Erythroblast (primary cell): ENCODE measurements at places on chromosomes 7 and 10.

GRCh38 chr7:157234271-157234670 is 95.5 kb downstream of the UBE3C start:
- DNase-seq, result no peak

DNA sequence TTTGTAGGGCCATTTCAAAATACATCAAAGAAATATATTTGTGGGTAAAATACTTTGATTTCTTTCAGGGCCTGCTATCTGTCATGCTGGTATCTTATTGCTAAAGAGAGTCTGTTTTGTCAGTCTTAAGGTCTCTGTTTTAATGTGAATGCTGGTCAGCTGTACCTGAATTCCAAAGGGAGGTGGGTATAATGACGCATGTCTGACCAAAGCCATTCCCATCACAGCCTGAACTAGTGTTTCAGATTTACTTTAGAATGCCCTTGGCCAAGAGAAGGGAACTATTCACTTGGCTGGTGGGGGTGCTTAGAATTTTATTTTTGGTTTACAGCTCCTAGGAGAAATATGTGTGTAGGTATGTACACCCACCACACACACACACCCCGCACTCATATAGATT is 30.6 kb upstream of the MYL10 start:
- DNase-seq, result no peak

DNA sequence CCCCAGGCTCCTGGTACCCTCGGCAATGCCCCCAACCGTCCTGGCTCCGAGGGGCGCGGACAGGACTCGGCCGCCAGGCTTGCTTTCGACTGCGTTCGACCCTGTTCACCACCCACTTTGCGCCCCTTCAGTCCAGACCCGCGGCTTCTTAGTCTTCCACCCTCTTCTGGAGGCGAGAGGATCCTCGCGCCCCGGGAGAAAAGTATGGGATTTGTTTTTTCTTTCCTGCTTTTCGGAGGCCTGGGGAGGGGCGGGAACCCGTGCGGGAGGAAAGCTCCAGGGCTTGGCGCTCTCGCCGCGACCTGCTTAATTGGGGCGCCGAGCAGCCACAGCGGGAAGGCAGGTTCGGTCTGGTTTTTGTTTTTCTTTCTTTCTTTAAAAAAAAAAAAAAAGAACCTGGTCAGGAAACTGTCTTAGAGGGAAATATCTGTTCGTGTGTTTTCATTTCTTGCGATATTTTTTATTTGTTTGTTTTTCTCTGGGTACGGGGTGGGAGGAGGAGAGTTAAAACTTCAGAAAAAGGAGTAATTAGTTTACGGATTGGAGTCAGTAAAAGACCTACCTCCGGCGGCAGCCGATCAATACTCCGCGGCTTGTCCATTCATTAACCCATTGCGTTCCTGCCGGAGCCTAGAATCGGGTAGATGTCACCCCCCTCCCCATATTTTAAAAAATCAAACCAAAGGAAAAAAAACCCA is 1.6 kb downstream of the EMX2 start:
- DNase-seq, result no peak

- no peak for DNase-seq
Observed at GRCh38 chr10:75334720-75335119, 66.8 kb downstream of the ZNF503 start.

DNA sequence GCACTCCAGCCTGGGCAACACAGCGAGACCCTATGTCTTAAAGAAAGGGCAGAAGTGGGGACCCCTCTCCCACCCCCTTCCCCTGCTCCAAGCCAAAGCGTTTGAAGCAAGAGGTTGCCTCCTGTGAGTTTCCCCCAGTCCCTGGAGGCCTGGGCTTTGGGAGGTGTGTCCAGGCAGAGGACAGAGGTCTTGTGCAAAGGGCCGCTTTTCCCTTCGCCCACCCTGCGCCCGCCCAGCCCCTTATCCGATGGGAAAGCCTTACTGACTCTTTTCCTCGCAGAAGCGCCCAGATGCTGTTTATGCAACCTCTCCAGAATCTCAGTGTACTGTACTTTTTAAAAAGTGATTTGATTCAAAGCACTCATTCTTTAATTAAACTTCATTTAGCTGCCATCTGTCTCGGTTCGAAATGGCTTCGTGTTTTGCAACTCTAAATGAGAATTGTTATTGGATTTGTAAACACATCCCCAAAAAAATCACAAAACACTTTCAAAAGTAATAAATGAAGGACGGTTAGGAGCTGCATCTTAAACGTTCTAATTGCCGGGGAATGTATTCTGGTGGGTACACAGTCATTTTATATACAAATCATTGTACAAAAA is 50.5 kb upstream of the GTF2I start:
- no peak for DNase-seq

DNA sequence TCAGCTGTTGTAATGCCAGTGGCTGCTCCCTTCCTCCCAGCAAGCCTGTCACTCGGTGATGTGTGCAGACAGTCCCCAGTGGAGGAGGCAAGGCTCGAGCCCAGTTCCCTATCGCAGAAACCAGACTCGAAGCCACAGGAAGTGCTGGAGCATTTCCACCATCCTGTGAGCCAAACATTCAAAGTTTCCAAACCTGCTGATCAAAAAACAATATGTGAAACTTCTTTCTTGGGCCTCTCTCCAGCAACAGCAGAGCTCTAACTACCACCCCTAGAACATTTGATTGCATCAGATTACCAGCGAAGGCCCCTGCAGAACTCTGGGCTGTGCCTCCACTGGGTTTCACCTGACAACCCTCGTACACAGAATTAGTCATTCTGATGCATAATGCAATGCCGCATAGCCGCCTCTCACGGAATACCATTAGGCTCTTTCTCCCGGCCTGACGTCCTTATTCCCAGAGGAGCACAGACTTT is 94.0 kb downstream of the ELMO1 start:
- peak; percentile 42 for DNase-seq

DNA sequence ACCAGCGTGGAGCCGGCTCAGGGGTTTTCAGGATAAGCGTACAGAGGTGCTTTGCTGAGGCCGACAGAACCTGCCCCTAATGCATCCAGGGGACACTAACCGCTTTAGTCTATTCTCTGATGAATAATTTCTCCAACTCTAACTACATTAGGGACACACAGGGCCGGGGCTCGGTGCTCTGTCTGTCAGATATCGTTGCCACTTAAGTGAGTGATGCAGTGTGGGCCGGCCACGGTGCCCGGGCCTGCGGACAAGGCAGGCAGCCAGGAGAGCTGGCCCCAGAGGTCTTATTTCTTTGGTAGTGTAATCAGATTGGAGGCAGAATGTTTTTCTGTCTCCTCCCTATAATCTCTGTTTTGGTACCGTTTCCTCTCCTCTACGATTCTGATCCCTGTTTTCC is 62.7 kb downstream of the ADRA2A start:
- no peak for DNase-seq

DNA sequence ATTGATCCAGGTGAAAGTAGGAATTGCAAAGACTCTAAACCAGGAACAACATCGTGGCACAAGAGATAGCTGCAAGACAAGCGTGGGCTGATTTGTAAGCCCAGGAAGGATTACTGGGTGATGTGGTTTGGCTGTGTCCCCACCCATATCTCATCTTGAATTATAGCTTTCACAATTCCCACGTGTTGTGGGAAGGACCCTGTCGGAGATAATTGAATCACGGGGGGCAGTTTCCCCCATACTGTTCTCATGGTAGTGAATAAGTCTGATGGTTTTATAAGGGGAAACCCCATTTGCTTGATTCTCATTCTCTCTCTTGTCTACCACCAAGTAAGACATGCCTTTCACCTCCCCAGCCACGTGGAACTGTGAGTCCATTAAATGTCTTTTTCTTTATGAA is 59.5 kb downstream of the ST8SIA6 start:
- no peak for DNase-seq

DNA sequence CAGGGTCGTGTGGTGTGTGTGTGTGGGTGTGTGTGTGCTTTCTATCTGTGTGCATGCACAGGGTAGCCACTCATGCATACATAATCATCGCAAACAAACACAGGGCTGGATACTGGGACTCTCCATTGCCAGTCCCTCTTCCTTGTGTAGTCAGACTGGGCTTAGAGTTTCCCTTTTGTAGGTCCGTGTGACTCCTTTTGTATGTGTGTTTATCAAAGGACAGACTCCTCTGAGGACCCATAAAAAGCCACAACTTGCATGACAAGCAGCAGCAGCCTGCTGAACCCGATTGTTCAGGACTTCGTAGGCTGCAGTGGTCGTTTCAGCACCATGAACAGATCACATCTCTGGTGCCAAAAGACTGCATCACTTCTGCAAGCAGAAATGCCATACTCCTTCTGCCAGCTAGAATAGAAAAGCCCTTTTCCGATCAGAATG is 895 bp downstream of the VSTM2A start:
- DNase-seq, result no peak

- DNase-seq, result no peak
Observed at GRCh38 chr10:12568391-12569009, 219.2 kb downstream of the CAMK1D start.

- DNase-seq, result no peak
Observed at GRCh38 chr10:113165673-113166072, 215.6 kb downstream of the TCF7L2 start.

GRCh38 chr10:132232023-132232951 is 45.5 kb downstream of the DPYSL4 start:
- no peak for DNase-seq

DNA sequence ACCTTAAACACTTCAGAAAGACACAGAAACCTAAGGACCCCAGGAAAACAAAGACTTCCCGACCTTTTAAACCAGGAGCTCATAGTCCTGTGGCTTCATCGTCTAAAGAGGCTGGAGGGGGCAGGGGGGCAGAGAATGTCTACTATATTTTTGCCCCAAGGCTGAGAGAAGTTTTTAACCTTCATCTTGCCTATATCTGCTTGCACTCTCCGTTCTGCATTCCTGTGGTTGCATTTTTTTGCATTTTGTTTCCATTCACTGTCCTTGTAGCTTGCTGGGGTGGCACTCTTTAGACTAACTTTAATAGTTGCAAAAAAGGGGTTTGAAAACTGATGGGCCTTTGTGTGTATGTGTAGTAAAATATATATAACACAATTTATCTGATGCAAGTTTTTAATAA is 23.7 kb downstream of the PRKAR2B start:
- DNase-seq, result no peak

- no peak for DNase-seq
Observed at GRCh38 chr7:43199371-43200160, 87.1 kb downstream of the HECW1 start.

DNA sequence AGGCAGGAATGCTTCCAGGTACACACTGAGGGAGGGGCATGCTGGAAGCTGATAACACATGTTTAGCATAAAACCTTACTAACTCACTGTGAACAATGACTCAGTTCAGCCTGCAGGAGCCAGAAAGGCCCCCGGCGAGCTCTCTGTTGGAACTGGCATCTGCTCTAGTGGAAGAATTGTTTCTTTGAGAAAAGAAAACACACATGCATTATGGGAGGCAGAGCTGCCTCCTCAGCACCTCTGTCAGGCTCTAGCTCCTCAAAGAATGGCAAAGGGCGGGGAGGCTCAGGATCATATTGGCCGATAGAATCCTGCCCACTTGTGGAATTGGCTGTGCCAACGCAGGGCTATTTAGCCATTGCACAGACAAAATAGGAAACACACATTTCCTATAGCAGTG is 338.3 kb downstream of the CXCL12 start:
- no peak for DNase-seq

DNA sequence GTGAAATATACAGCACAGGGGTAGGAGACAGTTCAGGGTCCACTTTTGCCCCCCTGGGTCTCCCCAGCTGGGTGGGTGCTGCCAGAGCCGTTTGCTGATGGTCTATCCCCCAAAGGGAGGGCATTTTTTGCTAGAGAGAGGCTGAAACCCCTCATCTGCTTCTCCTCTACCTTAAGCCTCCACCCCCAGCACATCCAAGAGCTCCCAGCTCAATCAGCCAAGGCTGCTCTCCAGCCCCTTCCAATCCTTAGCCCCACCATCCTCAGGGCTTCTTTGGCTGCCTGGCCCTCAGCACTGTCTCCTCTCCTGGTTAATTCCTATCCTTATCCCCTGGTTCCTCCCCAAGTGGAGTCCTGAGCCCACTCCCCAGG is 153.1 kb downstream of the AOAH start:
- no peak for DNase-seq

DNA sequence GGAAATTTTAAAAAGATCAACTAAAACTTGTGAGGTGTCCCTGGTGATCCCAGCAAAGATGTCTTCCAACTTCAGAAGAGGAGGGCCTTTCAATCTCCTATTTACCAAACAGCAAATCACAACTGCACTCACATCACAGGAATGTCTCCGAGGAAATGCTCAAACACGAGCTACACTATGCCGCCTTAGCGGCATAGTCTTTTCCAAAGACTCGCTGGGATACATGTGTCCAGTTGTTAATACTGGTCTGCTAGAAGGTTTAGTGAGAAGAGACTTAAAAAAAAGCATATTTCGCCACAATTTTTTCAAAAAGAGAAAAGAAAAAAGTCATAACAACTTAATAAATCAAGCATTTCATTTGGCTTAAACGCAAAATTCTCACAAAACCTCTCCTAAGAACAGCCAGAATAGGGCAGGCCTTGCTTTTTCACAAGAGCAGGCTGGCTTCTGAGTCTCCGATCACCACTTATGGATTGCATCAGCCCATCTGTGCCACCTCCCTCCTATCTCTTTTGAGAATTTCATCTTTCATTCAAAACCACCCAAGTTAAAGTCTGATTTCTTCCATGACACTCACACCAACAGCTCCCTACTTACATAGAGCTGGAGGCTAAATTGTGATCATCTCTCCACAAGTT is 66.1 kb downstream of the GNA12 start:
- DNase-seq, result peak; percentile 16

DNA sequence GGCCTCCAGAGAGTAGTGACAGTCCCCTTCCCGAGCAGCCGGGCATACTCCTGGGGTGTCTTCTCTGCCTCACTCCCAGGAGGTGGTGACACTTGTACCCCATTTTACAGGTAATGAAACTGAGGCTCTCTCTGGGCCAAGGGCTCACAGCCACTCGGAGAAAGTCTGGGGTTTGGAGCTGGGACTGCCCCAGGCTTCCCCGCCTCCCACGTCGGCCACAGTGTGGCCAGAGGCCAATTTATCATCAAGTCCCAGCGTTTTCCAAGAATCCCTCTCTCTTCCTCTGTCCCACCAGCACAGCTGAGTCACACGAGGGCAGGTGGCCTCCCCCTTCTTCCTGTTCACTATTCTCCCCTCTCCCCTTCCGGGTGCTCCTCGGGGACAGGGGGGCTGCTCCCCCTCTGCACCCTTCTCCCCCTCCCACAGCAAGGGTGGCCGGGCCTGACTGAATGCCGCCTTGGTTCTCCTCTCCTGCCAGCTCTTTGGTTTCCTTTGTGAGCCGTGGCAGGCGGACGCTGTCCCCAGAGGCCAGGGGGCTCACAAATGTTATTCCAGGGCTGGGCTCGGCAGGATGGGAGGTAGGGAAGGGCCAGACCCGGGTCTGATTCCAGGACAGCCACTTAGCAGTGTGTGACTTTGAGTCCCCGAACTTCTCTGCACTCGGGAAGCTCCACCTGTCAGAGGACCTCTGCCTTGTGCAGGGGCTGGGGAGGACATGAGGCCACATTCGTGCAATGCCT is 17.7 kb downstream of the CLIP2 start:
- no peak for DNase-seq
